ENCODE measurements at places on chromosomes 16 and 17.

GRCh38 chr17:5516060-5516792 lies 29.9 kb downstream of the MIS12 start:
- no peak for DNase-seq

DNA sequence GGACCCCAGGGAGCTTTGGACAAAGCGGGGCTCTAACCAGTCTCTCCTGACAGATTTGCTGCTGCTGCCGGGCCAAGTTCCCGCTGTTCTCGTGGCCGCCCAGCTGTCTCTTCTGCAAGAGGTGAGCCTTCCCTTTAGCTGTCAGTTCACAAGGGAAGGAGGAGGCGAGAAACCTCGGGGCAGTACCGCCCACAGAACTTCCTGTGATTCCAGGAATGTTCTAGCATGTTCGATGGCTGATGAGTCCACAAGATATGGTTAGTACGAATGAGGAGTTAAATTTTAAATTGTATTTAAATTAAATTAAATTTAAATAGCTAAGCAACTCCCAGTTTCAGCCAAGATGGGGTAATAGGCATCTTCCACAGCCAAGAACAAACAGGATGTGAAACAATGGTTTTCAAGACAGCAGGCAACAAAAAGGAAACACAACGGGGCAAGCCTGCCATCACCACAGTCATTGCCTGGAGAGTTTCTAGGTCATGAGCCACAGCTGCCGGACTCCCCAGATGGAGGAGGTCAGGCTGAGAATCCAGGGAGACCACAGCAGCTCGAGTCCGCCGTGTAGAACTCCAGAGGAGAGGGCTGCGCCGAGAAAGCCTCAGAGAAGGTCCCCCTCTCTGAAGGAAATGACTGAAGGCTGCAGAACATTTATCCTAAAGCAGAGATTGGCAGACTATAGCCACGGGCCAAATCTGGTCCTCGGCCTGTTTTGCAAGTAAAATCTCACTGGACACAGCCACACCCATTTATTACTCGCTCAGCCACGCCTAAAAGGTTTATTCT lies 9.5 kb upstream of the TCF25 start:
- DNase-seq: peak; percentile 30

- no peak for DNase-seq
Observed at GRCh38 chr17:74361230-74362068, at the start of gene BTBD17. TSS of gene BTBD17 (minus strand) at chr17:74361868. CDS start at chr17:74361819, 49 bp downstream.

DNA sequence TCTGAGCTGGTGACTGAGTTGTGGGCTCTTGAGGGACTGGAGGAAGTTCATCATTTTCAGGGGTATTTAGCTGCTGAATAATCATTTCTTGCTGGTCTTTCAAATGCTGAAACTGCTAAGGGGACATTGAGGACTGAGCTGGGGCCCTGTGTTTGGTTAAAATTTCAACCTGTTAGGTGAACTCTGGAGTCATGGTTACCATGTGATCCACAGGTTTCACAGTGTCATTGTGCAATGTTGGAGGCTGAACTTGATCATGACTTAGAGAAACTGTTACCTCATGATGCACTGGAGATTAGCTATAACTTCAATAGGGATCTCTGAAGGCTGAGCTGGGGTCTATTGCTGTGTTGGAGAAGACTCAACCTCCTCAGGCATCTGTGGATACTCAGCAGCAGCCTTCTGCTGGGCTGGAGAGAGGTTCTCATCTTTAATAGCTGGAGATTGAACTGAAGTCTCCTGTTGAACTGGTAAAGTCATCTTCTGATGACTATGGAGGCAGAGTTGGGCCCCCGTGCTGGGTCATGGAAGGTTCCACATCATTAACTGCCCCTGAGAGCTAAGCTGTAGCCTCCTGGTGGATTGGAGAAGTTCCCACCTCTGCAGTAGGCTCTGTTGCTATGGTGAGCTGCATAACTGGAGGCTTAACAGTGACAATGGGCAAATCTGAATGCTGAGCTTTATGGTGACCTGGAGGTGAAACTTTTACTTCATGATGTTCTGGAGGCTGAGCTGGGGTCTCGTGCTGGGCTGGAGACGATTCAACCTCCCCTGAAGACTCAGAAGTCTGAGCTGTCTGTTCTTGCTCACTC lies 15.2 kb downstream of the RDM1 start:
- DNase-seq: no peak

DNA sequence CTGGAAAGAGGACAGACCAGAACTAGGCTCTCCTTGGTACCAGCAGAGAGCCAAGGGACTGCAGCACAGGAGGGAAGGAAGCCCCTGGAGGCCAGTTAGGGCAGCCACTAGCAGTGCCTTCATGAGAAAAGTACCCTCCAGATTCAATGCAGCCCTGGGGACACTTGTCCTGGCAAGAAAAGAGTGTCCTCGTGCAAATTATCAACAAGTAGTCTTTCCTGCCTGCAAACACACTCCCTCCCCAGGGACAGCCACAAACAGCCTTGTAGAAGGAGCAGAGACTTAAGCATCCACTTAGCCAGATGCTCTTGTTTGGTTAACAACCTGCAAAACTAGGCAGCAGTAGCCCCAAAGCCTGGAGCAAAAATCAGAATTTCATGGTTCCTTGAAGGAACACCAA lies 24.3 kb downstream of the CENPV start:
- no peak for DNase-seq

GRCh38 chr17:80673152-80673920 lies 128.7 kb downstream of the RPTOR start:
- no peak for DNase-seq

DNA sequence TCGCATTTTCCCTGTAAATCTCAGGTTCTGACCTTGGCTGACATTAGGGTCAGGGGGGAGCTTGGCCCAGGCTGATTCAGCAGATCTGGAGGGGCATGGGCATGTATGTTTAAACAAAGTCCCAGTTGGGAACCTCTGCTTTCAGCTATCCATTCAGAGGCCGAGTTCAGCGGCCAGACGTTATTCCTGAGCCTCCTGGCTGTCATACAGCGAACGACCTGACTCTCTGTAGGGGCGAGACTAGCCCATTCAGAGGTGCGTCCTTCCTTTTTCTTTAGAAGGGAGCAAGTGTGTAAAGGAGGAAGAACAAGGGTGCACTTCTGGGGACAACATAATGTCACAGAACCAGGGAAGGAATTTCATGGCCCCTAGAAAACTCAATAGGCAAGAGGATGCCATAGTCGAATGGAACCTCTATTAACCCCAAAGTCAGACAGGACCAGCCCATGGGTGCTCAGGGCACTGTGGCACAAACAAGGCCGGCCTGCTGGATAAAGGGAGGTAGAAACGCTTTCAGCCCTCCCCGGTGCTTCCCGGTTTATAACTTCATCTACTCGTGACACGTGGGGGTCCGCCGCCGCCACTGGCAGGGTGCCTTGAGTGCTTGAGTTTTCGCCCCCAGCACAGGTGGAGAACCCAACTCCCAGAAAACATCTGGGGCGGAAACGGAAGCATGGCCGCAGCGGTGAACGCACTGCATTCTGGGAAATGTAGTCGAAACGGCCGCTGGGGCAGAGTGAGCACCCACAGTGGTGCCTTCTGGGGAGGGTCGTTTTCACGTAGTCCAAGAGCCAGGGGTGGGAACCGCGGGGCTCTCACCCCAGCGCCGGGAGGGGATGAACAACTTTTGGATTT lies 33.2 kb upstream of the PLCG2 start:
- DNase-seq: peak; percentile 37

DNA sequence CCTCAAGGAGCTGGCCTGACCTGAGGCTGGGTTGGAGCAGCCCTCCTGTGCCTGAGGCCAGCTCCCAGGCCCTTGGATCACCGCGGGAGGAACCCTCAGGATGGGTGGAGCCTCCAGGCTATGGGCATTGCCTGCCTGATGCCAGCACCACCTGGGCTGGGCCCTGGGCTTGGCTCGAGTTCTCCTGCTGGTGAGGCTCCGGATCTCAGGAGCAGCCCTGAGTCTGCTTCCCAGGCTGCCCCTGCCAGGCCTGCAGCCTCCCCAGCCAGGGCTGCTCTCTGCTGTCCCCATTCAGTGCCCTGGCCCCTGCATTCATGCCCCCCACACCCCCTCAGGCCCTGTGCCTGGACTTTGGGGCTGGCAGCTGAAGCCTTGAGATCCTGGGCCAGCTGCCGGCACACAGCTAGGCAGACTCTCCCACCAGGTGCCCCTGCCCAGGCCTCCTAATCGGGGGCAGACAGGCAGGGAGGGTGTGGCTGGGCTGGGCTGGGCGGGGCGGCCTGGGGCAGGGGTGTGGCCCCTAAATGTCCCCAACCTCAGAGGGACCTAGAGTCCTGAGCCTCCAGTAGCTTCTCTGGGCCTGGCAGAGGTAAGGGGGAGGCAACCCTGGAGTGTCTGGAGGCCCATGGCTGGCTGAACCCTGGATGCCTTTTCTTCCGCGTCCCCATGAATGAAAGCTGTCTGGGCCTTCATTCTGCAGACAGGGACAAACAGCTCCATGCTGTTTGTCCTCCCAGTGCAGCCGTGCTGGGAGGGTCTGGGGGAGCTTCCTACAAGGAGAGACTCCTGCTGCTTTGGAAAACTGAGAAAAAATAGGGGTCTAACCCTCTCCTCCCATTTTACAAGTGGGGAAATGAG lies 1.1 kb upstream of the PIGQ start:
- no peak for DNase-seq

DNA sequence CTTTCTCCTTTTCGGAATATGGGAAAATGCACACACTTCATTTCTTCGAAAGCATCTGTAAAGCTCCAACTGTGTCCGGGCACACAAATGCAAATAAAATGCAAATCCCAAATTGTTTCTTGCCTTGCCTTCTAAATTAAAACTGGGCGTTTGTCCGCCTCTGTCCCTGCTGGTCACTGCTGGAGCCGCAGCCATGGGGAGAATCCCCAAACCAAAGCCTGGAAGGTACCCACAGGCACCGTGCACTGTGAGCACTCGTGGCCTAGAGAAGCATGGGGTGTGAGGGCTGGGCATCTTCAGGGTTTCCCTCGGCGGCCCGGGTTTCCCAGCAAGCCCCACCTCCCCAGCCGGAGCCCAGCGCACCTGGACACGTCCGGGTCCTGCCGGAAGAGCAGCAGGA lies 2.9 kb downstream of the SLC47A2 start:
- DNase-seq: no peak

DNA sequence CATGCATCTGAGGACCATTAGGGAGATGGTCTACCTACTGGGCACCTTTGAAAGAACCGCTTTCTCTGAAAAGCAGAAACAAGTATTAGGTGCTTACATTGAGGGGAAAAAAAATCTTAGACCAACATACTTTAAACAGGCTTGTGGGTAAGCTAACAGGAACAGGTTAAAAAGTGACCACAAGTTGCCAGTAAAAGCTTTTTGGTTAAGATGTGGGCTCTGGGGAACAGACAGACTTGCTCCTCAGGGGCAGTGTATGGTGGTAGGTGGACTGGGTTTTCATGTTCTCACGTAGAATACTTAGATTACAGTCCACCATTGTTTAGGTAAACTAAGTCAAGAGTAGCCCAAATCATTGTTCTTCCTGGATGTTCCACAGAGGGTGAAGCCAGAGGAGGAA lies 41.2 kb downstream of the REXO5 start:
- no peak for DNase-seq

GRCh38 chr16:11046382-11046931 lies 102.1 kb downstream of the CLEC16A start:
- DNase-seq: no peak

- peak; percentile 88 for DNase-seq
Observed at GRCh38 chr17:77869665-77870132, 88.8 kb upstream of the TNRC6C start.

GRCh38 chr17:78946131-78946530 lies 20.9 kb upstream of the TIMP2 start:
- DNase-seq: no peak

GRCh38 chr16:71430744-71431143 lies 11.1 kb downstream of the TLE7 start:
- DNase-seq: no peak

DNA sequence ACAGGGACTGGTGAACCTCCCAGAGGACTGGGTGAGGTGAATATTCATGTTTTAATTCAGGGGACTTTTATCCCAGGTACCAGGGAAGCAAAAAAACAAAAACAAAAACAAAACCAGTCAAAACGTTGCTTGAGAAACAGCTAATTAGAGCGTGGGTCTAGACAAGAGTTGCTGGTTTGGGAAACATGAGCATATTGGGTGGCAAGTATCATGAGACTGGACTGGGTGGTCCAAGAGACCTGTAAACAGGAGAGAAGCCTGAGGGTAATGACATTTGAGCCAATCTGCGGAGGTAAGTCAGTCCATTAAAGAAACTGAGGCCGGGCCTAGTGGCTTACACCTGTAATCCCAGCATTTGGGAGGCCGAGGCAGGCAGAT lies 11.5 kb upstream of the BPTF start:
- no peak for DNase-seq

GRCh38 chr16:69424935-69425784 lies 741 bp downstream of the CYB5B start:
- DNase-seq: no peak

GRCh38 chr16:57929250-57929649 lies 41.7 kb downstream of the CNGB1 start:
- no peak for DNase-seq

DNA sequence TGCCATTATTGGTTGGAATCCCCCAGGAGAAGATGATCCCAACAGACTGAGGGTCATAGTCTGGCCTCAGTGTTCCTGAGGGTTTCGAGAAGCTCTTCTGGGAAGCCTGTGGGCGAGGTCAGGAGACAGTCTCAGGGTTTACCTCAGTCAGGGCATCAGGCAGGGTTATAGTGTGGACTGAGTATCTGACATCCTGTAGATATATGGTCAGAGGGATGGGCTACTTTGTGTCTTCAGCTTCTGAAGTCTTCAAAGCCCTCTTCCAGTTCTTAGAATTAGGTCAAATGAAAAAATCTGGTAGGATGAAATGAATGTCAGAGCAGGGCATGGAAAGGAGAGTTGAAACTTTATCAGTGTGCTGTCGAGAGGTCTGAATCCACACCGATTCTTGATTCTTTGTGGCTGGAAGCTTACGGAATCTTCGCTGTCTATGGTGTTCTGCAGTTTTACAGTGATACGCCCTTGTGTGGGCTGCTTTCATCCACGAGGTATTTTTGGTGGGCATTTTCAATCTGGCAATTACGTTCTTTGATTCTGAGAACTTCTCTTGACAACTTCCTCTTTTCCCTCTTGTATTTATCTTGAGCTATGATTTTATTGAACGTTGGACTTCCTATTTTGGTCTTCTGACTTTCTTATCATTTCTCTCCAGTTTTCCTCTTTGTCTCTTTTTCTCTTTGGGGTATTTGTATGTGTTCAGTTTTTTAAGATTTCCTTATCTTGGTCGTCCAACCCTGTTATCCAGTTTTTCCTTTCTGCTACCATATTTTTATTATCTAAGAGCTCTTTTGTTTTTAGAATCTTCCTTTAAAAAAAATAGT lies 30.4 kb downstream of the BPTF start:
- DNase-seq: peak; percentile 12

- no peak for DNase-seq
Observed at GRCh38 chr17:48733632-48734328, 5.2 kb upstream of the HOXB13 start.

DNA sequence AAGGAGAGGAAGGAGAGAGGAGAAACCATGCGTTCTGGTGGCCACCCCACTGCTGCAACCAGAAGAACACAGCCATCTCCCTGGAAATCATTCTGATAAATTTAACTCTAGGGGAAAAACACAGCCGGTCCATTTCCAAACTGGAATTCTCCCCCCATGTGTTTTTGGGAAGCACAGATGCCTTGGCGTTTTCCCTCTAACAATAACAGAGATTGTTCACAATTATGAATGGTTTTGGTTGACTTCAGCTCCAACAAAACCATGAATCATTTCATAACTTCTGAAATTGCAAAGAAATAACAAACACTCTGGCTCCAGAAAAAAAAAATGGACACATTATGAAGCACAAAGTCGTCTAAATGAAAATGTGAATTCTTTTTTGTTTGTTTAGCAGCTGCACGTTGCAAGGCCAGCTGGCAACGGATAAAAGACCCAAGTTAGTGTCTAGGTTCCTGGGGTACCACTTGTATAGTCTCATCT lies 46.2 kb downstream of the GNAO1 start:
- DNase-seq: no peak
